ENCODE measurements at places on chromosomes 7 and 10.

GRCh38 chr7:48113275-48113674, 24.2 kb downstream of the UPP1 start:
- no peak for DNase-seq

GRCh38 chr10:118720685-118721538, 33.9 kb downstream of the CACUL1 start:
- DNase-seq: no peak

- no peak for DNase-seq
These were observed 115.2 kb upstream of the CDK1 start for GRCh38 chr10:60662917-60663614.

DNA sequence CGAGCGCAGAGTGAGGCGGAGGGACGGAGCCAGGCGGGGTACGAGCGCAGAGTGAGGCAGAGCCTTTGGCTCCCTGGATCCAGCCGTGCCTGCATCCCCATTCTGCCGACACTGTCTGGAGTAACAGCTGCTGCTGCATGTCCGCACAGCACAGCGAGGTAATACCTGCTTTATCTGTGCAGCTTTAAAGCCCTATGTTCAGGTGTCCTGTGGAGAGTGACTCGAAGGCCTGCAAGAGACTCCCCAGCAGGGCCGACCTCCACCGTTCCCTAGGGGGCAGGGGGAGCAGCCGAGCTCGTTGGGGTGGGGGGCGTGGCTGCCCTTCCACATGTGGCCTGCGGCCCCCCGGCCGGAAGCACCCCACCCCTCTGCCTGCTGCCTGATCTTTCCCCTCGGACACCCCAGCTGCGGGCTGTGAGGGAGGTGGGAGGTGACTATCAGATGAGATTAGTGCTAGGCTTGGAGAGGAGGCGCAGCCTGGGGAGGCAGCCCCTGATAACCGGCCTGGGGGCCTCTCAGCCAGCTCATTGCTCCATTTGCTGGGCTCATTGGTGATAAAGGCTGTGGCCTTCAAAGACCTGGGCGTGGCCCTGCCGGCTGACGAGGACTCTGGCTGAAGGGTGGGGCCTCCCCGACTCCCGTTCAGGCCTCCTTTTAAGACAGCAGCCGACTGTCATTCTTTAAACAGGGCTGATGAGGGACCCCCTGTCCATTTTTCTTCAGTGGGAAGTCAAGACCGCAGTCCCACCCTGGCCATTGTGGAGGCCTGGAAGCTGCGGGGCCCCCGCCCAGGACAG, 8.0 kb downstream of the VENTX start:
- DNase-seq: no peak

All from esophagus muscularis mucosa (tissue), 4 donors.